ENCODE measurements at places on chromosomes 1 and 21.

DNA sequence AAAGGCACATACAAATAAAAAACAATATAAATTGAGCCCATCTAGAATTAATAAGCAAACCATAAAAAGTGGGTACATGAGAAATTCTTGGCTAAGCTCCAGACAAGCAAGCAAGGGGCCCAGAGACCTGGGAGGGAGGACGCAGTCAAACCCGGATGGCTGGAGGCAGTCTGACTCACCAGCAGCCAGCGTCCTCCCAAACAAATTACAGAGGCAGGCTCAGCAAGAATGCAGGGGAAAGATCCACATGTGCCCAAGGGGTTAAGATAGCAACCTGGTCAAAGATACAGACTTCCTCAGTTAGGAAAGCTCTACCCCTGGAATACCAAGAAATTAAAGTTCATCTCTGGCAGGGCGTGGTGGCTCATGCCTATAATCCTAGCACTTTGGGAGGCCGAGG lies 7.4 kb upstream of the TIAM1 start:
- DNase-seq, result no peak

- DNase-seq, result no peak
Measured at GRCh38 chr1:8571200-8571984, 246.0 kb downstream of the RERE start.

GRCh38 chr1:49229555-49229954 lies 452.9 kb upstream of the BEND5 start:
- DNase-seq, result no peak

DNA sequence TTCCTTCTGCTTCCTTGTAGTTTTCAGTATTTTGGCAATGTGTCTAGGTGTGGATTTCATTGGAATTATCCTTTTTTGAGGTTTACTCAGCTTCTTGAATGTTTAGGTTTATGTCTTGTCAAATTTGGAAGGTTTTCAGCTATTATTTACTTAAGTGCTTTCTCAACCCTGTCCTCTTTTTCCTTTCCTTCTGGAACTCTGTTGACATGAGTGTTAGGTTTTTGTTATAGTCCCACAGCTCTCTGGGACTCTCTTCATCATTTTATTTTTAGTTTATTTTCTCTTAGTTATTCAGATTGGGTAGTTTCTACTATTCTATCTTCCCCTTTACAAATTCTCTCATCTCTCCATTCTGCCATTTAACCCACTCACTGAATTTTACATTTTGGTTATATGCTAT lies 63.1 kb upstream of the GPR88 start:
- no peak for DNase-seq

- no peak for DNase-seq
Measured at GRCh38 chr1:91572044-91572443, 71.4 kb downstream of the CDC7 start.

DNA sequence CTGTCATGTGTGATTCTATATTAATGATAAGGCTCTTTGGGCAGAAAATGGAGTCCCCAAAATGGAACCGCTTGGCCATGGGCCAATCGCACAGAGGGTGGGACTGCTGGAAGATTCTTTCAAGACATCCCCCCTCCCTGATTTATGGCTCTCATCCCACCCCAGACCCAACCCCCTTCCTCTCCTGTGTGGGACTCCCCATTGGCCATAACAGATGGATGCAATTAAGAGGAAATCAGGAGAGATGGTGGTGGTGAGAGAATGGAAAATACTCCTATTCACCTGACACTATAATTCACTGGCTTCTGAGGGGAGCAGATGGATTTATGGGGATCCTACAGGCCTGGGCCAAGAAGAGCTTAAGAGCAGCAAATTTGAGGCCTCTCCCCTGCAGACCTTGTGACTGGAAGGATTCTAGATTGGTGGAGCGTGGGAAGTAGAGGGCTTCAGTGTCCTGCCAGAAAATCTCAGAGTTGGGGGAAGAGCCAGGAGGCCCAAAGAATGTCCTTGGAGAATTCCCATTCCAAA lies 1.7 kb downstream of the IGFN1 start:
- DNase-seq, result no peak

- no peak for DNase-seq
Measured at GRCh38 chr1:111778541-111779051, 22.9 kb downstream of the DDX20 start.

- DNase-seq, result no peak
Measured at GRCh38 chr1:25031601-25031965, 101.5 kb upstream of the RUNX3 start.

DNA sequence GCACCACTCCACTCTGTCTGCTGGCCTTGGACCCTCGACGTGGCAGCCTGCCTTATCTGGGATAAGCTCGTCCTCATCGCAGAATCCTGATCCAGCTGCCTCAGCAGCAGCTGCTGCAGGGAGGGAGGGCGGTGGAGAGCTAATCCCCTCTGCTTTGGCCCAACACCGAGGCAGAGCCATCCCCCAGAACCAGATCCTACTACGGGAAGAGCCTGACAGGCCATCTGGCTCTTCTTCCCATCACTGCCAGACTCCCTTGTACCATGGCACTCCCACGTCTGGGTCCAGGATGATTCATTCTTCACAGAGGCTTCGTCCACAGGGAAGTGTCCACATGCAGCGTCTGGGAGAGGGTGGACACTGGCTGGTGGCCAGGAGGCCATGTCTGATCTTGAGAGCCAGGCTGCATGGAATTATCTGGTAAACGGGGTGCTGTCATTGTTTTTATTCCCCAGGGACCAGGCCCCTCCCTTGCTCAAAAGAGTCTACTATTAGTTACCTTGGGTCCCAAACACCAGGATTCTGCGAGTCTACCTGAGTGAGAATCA lies 14.6 kb upstream of the PKP1 start:
- DNase-seq, result no peak

All from tibial nerve (tissue), 4 donors.